ENCODE measurements at places on chromosomes 5 and 9. TPM values are rescaled to one million over a fixed set of nuclear protein-coding genes. Genes with fewer than 3 reads are reported as not detected.

The ABCA1 gene
- 6.8 TPM for polyA plus RNA-seq

The SPINK6 gene
- not detected for polyA plus RNA-seq

The RNF180 gene
- polyA plus RNA-seq, result 0.04 TPM

The ABO gene
- not detected for polyA plus RNA-seq

The ELOVL7 gene
- polyA plus RNA-seq, result not detected

The KLF4 gene
- polyA plus RNA-seq, result 14.6 TPM

The ADAMTS13 gene
- polyA plus RNA-seq, result 0.86 TPM

The PCDHA4 gene
- polyA plus RNA-seq, result not detected

The ERMP1 gene
- 2.6 TPM for polyA plus RNA-seq

The FGD3 gene
- not detected for polyA plus RNA-seq

The PHYHD1 gene
- 8.6 TPM for polyA plus RNA-seq

The GABRA1 gene
- polyA plus RNA-seq, result not detected

The CENPH gene
- 11.0 TPM for polyA plus RNA-seq
